ENCODE measurements at places on chromosomes 7 and 10. TPM values are rescaled to one million over a fixed set of nuclear protein-coding genes. Genes with fewer than 3 reads are reported as not detected.

- no peak for DNase-seq
Observed at GRCh38 chr7:50564640-50565558, at the start of gene DDC. Gene DDC, minus strand, starts transcription at chr7:50565405. Its CDS starts 21,320 bp downstream, at chr7:50544085.

ECHDC3 gene
- polyA plus RNA-seq = 11.4 TPM

DNA sequence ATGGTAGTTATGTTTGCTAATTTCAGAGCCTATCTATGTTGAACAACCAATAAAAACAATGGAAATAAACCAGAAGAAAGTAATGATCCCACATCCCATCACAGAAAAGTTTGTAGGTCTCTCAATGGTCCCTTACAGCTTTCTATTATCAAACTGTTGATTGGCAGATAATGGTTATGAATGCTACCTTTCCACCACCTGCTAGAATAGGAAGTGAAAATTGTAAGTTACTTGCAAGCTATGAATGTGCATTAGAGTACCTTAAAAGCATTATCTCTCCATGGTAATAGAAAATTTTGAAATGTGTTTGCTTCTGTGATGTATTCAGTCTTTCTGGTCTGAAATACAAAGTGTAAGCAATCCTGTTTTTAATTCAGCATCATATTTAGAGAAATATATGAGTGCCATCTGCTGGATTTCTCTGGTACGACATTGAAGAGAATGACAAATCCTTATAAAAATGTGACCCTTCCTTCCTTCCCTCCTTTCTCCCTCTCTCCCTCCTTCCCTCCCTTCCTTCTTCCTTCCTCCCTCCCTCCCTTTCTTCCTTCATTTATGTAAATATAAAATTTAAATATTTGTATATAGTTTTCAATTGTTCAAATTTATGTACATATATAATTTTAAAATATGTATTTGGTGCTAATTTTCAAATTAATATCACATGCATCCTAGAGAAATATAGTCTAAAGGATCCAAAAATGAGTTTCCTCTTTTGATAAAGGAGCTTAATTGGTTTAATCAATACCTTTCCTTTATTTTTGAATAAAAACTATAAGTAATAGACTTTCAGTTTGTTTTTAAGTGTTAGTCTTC, 41.4 kb upstream of the PNLIPRP3 start:
- peak; percentile 48 for DNase-seq

RNF32 gene
- polyA plus RNA-seq = 2.7 TPM

DNA sequence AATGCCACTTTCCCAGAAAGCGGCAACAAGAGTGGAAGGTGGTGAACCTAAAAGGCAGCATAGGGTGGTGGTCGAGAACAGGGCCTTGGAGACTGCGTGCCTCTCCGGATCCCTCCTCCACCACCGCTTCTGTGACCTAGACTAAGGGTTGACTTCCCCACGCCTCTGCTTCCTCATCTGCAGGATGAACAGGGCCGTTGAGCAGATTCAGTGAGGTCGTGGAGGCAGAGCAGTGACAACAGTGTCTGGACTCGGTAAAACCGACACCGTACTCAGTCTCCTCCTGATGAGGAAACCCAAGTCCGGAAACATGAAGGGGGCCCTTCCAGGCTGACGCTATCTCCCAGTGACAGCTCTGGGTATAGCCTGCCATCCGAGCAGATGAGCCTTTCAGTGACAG, 162.6 kb downstream of the CELF2 start:
- DNase-seq = no peak

GRCh38 chr10:29839826-29840515, 205.2 kb upstream of the SVIL start:
- no peak for DNase-seq

GRCh38 chr10:71392791-71393781, 3.6 kb upstream of the CDH23 start:
- DNase-seq = no peak

BTBD16 gene
- polyA plus RNA-seq = 1.3 TPM

GRCh38 chr7:43248961-43249822, 136.7 kb downstream of the HECW1 start:
- DNase-seq = no peak

KIFBP gene
- polyA plus RNA-seq = 33.3 TPM

- no peak for DNase-seq
Observed at GRCh38 chr7:139995017-139995915, 67.5 kb downstream of the PARP12 start.

ANXA7 gene
- polyA plus RNA-seq = 88.0 TPM

COBL gene
- 17.9 TPM for polyA plus RNA-seq

GRCh38 chr10:14775656-14776055, 959 bp upstream of the FAM107B start:
- DNase-seq = no peak

GPR15LG gene
- polyA plus RNA-seq = 0.43 TPM

AKR1C8 gene
- polyA plus RNA-seq = 0.49 TPM

GRCh38 chr10:22370320-22370719, 25.0 kb downstream of the SPAG6 start:
- no peak for DNase-seq

MRPL43 gene
- 94.5 TPM for polyA plus RNA-seq
